Activated CD4-positive, alpha-beta T cell treated with anti-CD3 and anti-CD28 coated beads, Interleukin-2, amount 50 U/mL, for 24 hours (primary cell): ENCODE measurements at places on chromosomes 6 and 20.

DNA sequence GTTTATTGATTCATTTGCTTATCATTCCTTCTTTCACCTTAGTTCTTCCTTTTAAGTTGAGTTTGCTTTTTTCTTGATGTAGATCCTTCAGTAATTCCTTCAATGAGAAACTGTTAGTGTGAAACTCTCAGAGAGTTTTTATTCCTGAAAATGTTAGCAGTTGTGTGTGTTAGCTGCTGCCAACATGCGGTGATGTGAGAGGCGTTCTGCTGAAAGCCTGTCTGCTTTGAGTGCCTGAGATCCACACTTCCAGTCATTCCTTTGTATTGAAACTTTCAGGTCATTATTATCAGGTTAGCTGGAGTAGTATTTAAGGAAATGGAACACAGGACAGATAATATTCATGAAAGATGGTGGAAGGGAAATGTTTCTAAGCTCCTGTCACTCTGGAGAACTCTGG is 70.0 kb upstream of the SUPT3H start:
- DNase-seq: no peak

GRCh38 chr6:49553384-49553783 is 2.9 kb downstream of the C6orf141 start:
- DNase-seq: no peak

- peak; percentile 42 for DNase-seq
These were observed 12.2 kb downstream of the MYLK4 start for GRCh38 chr6:2738373-2738979.

GRCh38 chr6:166420351-166420750 is 37.6 kb upstream of the MPC1 start:
- no peak for DNase-seq

DNA sequence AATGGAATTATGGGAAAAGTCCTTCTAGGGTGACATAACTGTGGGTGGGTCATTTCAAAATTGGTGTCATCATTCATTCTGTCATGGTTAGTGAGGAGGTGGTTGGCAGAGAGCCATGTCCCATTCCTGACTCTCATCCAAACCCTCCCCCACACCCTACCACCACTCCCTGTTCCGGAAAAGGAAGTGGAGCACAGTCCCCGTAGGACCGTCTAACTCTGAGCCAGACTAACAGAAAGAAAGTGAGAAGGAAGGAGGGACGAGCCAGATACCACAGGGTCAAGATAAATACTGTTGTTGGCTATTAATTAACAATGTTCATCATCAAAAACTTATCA is 4.8 kb downstream of the TRIM10 start:
- DNase-seq: no peak

DNA sequence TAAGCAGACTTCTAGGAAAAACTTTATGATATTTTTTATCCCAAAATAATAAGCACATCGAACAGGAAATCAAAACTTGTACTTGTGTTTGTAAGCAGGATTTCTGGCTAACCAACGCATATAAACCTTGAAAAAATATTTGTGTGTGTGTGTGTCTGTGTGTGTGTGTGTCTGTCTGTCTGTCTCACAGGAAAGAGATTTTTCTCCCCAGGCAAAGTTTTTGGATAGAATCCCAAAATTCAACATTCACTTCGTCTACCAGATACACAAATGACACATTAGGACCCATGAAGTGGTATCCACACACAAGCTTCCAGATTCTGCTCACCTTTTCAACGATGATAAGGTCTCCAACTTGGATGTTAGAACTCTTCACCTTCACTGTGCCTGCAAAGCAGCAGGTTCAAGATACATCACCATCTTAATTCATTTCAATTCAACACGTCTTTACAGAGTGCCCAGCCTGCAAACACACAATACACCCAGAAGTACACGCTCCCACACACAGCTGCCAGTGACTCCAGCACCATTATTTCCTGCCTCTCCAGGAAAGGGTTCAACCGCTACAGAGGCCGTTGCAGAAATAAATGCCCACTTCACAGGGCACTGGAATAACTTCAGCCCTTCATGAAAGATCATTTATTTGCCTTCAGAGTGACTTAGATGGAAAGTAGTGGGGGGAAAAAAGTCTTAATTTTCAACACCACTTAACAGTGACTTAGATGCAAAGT is 70.9 kb downstream of the ATP9A start:
- no peak for DNase-seq

DNA sequence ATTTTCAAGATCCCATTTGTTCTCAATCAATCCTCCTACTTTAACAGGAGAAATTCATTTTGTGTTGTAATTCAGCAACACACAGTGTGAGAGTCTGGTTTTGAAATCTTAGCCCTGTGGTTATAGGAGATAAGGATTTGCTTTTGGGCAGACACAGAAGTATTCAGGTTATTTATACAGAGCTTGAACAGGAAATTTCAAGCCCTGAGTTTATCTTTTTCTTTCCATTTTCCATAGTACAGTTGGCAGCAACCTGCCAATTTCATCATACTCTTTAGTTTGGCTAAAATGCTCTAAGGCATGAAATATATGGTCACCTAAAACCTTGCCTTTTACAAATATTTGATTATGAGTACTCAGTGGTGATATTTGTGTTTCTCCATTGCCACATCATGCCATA is 41.4 kb downstream of the PKIB start:
- no peak for DNase-seq

GRCh38 chr6:43508481-43509141 is 1.5 kb downstream of the LRRC73 start:
- no peak for DNase-seq

DNA sequence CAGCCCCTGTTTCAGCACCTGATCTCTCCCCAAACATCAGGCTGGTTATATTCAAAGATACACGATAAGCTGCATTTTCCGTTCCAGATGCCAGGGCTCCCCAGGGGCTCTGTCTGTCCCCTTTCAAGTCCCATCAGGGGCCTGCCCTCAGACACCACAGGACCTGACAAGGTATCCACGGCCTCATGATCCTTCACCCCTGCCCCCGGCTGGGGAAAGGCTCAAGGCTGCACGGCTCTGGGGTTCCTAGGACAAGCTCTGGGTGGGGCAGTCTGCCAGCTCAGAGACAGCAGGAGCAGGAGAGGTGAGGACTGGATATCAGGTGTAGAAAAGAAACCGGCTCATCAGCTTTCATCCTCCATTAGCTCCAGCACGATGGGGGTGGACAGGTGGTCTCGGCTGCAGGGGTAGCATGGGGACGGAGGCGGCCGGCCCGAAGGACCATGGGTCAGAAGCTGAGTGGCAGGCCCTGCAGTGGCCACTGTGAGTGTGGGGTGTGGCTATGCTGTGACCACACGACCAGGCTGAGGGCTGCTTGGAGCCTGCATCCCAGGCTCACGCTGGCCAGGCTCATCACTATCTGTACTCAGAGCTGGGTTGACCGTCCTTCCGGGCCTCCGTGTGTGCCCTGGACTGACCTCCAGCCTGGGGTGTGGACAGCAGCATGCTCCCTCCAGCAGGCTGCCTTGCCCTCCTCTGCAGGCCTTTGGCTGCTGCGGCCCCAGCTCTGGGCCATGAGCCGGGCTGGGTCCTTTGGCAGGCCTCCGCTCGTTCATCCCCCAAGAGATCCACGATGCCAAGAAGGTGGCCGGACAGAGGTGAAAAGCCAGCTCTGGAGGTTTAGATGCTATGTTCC is 386.2 kb downstream of the THBS2 start:
- DNase-seq: no peak

- no peak for DNase-seq
These were observed 42.3 kb downstream of the UNC5CL start for GRCh38 chr6:40996591-40997233.

DNA sequence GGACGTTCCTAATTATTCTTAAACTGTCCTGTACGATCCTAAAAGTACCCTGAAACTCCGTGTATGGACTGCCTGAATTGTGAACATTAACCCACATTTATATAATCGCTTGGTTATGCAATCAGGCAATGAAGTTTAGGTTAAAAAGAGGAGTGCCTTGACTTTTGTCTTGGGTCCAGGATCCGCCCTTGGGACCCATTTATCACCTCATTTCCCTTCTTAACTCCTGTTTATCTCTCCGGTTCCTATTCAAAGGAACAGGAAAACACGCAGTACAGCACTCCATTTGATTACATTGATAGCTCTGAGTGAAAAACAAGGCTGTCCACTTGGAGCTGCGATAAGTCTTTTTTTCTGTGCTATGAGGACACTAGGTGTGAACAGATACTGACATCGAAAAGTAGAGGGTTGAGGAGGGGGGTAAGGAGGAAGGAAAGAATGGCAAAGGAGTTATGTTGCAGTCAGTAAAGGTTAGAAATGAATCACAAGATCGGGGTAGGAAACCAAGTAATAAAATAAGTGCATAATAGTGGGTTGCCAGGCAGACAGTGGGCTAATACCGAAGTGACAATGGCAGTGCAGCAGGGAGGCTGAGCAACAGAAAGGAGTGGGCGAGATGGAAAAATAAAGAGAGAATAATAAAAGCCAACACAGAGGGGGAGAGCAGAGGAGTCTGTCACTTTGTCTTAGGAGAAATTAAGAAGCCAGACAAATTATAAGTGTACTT is 15.9 kb upstream of the PCK1 start:
- no peak for DNase-seq

GRCh38 chr6:105900125-105900937 is 185.8 kb upstream of the PRDM1 start:
- DNase-seq: peak; percentile 66

DNA sequence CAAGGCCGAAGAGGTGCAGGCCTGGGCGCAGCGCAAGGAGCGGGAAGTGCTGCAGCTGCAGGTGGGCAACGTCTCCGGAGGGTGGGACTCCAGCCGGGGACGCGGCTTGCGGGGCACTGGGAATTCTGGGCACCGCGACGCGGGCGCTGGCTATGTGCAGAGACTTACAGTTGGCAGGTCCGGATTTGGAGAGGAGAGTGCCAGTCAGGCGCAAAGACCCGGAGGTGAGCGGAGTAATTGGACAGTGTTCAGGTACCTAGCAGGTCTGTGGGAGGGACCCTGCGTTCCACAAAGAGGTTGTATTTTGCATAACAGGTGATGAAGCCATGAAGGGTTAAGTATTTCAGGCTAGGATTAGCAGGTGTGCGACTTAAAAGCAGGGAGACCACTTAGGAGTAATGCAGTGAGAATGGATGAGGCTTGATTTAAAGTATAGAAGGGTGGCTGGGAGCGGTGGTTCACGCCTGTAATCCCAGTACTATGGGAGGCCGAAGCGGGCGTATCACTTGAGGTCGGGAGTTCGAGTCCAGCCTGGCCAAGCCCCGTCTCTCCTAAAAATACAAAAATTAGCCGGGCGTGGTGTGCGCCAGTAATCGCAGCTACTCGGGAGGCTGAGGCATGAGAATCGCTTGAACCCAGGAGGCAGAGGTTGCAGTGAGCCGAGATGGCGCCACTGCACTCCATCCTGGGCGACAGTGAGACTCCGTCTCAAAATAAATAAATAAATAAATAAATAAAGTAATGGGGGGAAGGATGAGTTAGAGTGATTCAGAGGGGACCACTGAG is 1.0 kb downstream of the MRPS26 start:
- no peak for DNase-seq

- no peak for DNase-seq
These were observed 124.7 kb downstream of the TMEM242 start for GRCh38 chr6:157198425-157199279.

DNA sequence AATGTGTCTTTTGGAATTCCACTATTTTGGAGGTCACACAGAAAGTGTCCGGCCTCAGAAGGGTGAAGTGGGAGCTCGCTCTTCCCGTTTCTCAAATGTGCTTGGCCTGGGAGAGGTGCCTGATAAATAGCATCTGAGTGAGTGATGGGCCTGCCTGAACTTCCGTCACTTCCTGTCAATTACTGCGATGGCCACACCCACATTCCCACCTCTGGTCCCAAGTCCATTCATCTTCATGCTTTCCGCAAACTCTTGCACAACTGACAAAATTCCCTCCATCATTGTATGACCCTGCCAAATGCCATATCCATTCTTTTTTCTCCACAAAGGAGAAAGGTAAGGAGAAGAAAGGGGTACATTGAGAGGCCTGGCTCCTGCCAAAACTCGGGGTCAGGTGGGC is 169.0 kb downstream of the QKI start:
- DNase-seq: no peak

GRCh38 chr6:106085984-106086813 is at the start of gene PRDM1:
Gene PRDM1 (plus strand): TSS chr6:106086336. CDS start chr6:106086554, 218 bp downstream.
- DNase-seq: peak; percentile 61

DNA sequence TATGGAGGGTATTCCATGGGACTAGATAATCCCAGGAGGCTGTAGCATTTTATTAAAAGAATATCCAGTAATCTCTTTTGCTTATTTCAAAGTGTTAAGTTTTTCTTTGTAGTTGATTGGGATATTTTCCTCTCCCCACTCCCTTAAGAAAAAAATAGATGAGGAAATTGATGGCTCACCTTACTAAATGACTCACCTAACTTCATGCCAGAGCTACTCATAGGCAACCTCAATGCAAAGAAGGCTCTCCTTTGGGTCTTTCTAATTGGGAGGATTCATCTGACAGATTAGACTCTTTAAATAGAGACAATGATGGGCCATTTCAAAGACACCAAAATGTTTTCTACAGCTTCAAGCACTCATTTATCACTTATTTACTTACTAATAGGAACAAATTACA is 528.5 kb upstream of the BTBD3 start:
- DNase-seq: no peak

- no peak for DNase-seq
These were observed 24.4 kb upstream of the C6orf62 start for GRCh38 chr6:24743265-24743943.

DNA sequence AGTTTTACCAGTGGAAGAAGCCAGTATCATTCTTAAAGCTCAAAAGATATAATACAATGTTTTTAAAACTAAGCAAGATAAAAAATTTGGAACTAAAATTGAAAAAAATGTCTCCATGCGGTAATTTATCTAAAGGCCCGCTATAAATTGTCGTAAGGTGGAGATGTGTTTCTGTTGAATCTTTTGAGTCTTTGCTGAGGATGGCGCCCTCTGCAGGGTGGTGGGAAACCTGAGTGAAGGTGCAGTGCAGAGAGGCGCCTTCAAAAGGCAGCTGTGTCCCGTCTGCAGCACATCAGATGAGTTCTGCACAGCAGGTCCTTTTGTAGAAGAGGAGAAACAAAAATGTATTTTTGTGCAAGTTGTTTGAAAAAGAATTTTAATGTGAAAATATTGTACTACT is 29.4 kb upstream of the KIF25 start:
- DNase-seq: no peak

GRCh38 chr6:10550764-10551163 is 29.6 kb downstream of the GCNT2 start:
- DNase-seq: no peak

- DNase-seq: no peak
These were observed 52.8 kb upstream of the SRSF6 start for GRCh38 chr20:43404878-43405277.

- DNase-seq: no peak
These were observed 311.9 kb upstream of the MAP3K7 start for GRCh38 chr6:90898763-90899162.

- no peak for DNase-seq
These were observed 136.9 kb downstream of the TRMT11 start for GRCh38 chr6:126123226-126123625.

DNA sequence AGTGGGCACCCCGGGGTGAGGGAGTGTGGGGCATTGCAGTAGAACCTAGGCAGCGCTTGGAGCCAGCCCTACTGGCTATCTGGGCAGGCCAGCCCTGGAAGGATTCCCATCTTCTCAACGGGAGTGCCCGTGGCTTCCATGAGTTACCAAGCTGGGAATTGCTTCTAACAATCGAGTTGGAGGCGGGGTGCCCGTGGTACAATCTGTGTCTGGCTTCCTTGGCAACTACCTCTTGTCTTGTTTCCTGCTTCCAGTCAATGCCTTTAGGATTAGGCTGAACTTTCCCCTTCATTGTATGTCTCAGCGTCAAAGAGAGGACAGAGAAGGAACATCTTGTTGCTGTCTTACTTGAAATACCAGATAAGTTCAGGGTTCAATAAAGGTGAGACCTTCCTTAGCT is 33.3 kb downstream of the PPP1R14C start:
- DNase-seq: no peak

- DNase-seq: no peak
These were observed 10.9 kb downstream of the PMEPA1 start for GRCh38 chr20:57698867-57699275.
